ENCODE measurements at places on chromosomes 3 and 15.
A peak's percentile ranks its signal among the peaks of the same experiment; 100 is the strongest.

DNA sequence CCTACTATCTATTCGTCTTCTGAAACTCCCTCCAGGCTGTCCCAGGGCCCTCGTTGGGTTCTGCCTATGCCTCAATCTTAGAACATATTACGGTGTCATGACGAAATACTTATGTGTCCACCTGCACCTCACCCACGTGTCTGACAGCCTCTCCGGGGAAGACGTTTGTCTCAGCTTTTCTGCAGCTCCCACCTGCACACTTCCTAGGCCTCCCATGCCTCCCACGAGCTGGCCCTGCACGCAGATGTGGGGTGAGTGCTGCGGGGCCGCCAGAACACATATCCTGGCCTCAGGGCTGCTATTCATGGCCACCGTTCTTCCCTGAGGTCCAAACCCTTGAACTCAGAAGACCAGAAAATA, 7.1 kb upstream of the MUSTN1 start:
- no peak for DNase-seq

- DNase-seq: no peak
Measured at GRCh38 chr3:21750080-21750696, 822 bp downstream of the ZNF385D start.

GRCh38 chr15:65512807-65513416, 4.6 kb downstream of the DPP8 start:
- no peak for DNase-seq

DNA sequence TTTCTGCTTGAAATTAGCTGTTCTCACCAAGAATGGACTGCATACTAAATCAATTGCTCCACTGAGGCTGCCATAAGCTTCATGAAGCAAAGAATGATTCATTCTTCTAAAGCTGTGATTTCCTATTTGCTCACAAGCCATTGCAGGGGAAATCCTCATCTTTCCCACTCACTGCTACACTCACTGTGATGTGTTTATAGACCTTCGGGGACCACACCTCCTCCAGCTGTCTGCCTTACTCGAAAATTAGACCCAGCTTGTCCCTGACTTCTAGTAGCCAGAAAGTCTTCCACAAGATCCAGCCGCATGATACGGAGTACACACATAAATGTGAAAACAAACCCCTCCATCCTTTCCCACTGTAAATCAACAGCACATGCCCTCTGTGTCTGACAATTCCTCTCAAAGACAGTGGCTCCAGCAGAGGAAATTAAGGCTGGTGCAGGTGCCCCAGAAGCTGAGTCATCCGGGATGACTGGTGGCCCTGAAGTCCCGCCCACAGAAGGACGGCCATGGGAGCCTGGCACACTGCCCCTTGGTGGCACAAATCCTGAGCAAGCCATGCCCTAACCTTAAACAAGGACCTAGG, 172.0 kb downstream of the STT3B start:
- peak; percentile 65 for DNase-seq

GRCh38 chr3:69081583-69082262, 1.6 kb upstream of the UBA3 start:
- DNase-seq: no peak

DNA sequence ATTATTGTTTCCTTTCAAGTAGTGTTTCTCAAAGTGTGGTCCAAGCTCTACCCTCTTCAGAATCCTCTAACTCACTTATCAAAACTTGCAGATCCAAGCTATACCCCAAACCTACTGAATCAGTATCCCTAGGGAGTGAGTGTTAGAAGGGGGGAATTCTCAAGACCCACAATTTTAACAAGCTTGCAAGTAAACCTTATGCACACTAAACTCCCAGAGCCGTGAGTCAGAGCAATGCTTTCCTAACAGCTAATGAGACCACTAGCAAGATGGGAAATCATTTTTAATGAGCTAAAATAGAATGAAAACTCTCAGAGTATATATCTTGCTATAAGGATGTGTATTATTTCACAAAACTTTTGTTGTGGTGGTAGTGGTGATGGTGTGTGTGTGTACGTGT, 41.1 kb upstream of the SRGAP3 start:
- DNase-seq: no peak

GRCh38 chr3:178915365-178915764, 156.2 kb downstream of the ZMAT3 start:
- no peak for DNase-seq

DNA sequence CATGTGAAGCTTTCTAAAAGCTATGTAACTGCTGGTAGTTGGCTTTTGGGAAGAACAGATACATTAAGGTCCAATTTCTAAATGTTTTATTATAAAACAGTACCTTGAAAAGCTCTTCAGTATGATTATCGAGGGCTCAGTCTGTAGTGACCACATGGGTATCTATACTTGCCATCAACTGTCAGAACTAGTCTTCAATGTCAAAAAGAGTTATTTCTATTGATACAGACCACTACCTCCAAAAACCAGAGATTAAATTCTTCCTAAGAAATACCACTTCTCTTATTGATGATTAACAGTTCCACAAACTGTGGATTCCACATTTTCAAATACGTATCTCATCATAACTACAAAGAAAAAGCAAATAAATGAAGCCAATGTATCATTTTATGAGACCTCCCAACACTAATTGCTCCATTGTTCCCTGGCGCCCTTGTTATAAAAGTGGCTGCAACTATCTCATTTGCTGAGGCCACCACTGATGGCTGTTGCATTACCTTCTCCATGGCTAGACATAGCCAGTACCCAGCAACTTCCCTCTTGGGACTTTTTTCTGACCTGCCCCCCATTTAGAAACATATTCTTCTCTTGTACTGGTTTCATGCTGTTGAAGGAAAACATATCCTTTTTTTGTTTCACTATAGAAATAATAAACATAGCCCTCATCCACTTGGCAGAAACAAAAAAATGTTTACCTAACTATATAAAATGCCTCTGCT, 33.9 kb upstream of the MBNL1 start:
- no peak for DNase-seq

DNA sequence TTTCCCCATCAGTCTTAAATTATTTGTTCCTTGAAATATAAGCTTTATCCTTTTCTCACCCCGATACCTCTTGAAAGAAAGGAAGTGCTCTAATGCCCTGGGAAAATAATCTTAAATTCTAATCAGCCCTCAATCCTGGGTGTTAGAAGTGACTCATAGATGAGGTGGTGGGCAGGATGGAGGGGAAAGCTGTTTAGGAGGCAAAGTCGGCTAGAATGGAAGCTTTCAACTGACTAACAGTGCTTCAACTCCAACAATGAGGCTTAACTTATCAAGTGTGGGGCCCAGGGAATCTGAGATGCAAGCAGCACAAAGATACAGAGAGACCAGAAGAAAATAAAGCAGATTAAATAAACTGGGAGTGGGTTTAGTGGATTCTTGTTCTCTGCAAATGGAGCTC, 175.8 kb downstream of the EPHB1 start:
- no peak for DNase-seq

- no peak for DNase-seq
Measured at GRCh38 chr3:30639937-30640336, 33.5 kb downstream of the TGFBR2 start.

DNA sequence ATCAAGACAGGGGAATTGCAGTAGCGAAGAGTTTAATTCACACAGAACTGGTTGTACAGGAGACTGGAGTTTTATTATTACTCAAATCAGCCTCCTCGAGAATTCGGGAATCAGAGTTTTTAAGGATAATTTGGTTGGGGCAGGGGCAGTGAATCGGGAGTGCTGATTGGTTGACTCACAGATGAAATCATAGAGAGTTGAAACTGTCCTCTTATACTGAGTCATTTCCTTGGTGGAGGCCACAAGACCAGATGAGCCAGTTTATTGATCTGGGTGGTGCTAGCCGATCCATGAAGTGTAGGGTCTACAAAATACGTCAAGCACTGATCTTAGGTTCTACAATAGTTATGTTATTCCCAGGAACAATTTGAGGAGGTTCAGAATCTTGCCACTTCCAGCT, 5.3 kb upstream of the ZNF770 start:
- no peak for DNase-seq

GRCh38 chr3:44342176-44342790, 3.7 kb downstream of the TCAIM start:
- DNase-seq: peak; percentile 63

GRCh38 chr3:137771401-137772213, 7.5 kb downstream of the SOX14 start:
- DNase-seq: no peak

DNA sequence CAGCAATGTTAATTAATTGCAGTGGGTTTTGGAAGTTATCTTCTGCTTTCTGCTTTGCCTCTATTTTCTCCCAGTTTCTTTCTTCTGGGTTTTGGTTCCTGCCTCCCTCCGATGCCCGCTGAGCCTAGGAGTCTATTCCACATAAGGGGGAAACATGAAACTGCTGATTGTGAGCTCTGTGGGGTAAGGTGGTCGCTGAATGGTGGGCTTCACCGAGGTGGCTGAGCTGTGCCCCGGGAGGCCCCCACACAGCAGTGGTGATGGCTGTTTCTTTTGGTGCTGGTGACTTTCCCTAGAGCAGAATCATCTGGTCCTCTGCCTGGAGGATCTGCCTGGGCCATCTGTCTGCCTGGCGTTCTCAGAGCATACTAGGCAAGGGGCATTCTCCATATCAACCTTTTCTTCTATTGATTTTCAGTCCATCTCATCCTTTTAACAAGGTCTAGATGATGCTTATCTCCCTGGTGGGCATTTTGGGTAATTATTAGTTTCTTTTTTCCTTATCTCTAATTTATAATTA, 68.8 kb upstream of the ATP2B2 start:
- no peak for DNase-seq

GRCh38 chr3:73719413-73719851, 94.7 kb upstream of the PDZRN3 start:
- DNase-seq: peak; percentile 47

GRCh38 chr3:177833332-177833731, 636.0 kb upstream of the TBL1XR1 start:
- no peak for DNase-seq

Data from AG04450 (cell line).